ENCODE measurements at places on chromosomes 1 and 21.

DNA sequence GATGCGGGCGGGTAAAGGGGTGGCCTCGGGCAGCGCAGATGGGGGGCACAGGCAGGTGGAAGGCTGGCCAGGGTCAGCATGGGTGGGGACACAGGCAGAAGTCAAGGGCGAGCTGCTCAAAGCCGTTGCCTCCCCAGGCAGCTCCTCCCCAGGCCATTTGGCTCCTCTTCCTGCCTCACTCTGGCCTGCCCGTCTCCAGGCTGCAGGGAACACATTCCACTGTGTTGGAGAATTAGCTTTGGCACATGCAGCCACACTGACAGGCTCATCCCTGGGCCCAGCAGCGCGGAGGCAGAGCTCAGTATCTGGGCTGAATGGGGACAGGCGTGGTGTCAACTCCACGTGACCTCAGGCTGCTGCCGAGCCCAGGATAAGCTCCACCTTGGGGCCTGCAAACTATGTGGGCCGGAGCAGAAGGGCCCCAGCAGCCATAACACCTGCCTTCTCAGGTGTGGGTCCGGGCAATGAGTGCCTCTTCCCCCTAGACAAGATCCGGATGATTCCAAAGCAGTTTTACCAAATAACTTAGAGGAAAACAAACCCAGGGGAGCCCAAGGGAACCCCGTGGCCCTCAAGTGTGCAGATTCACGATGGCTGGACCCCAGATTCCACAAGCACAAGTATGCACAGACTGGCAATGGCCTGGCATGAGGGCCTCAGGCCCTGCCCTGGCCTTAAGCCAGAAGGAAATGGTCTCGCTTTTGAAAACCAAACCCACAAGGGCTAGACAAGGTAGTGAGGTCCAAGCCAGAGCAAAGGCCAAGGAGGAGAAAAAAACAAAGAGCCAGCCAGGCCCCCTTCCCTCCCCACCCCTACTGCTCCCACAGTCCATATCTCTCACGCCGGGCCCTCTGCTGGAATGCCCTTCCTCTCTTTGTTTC lies 40.2 kb downstream of the HSPG2 start:
- DNase-seq = no peak

DNA sequence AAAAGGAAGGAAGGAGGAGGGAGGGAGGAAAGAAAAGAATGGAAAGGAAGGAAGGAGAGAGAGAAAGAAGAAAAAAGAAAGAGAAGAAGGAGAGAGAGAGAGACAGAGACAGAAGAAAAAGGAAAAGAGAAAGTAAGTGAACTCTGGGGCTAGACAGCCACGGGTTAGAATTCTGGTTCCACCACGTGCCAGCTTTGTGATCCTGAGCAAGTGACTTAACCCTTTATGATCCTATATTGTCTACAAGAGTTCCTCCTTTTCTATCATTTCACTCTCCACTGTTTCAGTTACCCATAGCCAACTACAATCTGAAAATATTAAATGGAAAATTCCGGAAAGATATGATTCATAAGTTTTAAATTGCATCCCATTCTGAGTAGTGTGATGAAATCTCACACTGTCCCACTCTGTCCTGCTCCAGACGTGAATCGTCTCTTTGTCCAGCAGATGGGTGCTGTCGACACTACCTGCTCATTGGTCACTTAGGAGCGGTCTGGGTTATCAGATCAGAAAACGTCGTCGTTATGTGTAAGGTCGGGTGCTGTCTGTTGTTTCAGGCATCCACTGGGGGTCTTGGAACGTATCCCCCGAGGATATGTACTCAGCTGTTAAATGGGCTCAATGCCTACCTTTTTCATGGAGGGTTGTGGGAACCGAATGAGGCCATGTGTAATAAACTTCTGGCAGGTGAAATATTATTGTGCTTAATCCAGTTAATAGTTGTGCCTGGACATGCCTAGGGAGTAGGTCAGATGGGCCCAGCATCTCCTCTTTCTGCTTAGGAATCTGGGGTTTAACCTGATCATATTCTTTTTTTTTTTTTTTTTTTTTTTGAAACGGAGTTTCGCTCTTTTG lies 19.1 kb downstream of the TMEM51 start:
- DNase-seq = no peak

- DNase-seq = no peak
Measured at GRCh38 chr1:244050835-244051444, at the start of gene ZBTB18. Gene ZBTB18, plus strand, starts transcription at chr1:244051283. Its CDS starts 149 bp downstream, at chr1:244051432.

- peak; percentile 71 for DNase-seq
Measured at GRCh38 chr1:161038523-161039153, at the start of gene TSTD1. Gene TSTD1, minus strand, starts transcription at chr1:161038964. Its CDS starts 75 bp downstream, at chr1:161038889.

DNA sequence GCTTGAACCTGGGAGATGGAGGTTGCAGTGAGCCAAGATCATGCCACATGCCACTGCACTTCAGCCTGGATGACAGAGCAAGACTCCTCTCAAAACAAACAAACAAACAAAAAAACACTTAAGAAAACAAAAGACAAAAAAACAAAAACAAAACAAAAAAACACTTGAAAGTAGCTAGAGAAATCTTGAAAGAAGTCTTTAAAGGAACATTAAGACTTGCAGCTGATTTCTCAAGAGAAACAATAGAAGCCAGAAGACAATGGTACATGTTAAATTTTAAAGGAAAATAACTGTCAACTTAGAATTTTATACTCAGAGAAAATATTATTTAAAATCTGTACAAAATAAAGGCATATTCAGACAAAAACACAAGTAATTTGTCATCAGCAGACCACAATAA lies 71.3 kb downstream of the HLX start:
- DNase-seq = no peak

GRCh38 chr21:35249636-35250035 lies 200.5 kb upstream of the RUNX1 start:
- no peak for DNase-seq

DNA sequence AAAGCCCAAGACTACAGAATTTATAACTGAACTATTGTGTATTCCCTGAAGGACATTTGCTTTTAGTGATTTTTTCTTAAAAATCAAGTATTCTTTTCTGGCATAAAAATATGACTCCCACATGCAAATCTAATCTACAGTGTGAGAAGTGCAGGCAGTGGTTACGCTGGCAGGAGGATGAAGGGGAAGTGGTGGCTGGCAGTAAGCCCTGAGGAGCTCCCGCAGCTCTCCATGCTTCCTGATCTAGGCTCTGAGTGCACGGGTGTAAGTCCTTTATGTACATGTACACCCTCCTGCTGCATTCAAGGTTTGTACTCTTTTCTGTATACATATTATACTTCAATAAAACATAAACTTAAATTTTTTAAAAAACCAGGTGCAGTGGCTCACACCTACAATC lies 67.5 kb upstream of the PRDX6 start:
- no peak for DNase-seq

DNA sequence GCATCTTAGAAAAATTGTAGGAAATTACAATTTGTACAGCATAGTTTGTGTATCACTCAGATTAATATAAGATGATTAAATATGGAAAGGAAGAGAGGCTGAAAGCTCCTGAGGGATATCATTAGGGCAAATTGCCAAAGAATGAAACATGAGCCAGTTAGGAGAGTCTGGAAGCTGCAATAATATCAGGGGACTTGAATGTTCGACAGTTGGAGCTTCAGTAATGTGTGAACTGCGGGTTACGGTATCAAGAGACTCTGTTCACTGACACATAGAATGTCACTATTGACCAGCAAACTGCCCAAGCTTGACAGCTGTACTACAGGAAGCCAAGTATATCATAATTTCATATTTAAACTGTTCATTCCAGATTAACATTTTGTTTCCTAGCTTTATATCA lies 157.2 kb downstream of the DENND1B start:
- no peak for DNase-seq

- DNase-seq = no peak
Measured at GRCh38 chr21:41369920-41370839, 8.4 kb downstream of the MX2 start.

DNA sequence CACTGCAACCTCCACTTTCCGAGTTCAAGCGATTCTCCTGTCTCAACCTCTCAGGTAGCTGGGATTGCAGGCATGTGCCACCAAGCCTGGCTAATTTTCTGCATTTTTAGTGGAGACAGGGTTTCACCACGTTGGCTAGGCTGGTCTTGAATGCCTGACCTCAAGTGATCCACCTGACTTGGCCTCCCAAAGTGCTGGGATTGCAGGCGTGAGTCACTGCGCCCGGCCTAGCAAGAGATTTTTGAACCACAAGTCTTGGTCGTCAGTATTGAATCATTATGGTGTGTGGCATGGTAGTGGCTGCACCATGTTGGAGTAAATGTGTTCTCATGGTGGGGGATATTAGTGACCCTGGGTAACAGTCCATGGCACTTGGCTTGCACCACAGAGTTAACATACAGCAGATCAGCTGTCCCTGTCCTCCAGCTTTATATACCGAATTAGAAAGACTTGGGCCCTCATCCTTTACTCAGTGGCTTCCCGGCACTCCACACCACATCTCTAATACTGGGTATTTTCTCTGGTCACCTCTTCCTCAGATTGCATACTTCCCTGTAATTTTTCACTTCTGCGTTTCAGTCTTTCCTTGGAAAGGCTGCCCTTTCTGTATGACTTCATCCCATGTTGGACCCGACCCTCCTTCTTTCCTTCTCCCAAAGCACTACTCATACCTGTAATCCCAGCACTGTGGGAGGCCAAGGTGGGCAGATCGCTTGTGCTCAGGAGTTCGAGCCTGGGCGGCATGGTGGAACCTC lies 25.1 kb downstream of the AK4 start:
- no peak for DNase-seq

- DNase-seq = no peak
Measured at GRCh38 chr1:97634758-97635157, 286.1 kb downstream of the DPYD start.

- no peak for DNase-seq
Measured at GRCh38 chr21:31901315-31901714, 28.5 kb downstream of the HUNK start.

- DNase-seq = no peak
Measured at GRCh38 chr1:71252900-71253299, 172.1 kb upstream of the ZRANB2 start.

GRCh38 chr1:186985889-186986491 lies 157.2 kb downstream of the PLA2G4A start:
- DNase-seq = no peak

DNA sequence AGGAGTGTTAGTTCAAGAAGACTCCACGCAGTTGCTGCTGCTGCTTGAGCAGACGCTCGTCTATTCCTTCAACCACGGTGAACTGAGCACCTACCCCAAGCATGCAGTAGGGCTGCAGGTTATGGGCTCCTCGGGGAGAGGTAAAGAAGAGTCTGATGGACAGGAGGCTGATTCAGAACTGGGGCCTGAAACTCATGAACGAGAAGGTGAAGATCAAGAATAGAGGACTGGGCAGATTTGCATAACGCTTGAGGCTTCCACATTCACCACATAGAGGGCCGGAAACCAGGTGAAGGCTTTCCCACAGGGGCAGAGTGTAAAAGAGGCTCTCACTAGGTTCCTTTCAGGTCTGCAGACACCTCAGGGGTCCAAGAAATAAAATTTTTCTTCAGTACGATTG lies 9.1 kb downstream of the ABCA4 start:
- no peak for DNase-seq

DNA sequence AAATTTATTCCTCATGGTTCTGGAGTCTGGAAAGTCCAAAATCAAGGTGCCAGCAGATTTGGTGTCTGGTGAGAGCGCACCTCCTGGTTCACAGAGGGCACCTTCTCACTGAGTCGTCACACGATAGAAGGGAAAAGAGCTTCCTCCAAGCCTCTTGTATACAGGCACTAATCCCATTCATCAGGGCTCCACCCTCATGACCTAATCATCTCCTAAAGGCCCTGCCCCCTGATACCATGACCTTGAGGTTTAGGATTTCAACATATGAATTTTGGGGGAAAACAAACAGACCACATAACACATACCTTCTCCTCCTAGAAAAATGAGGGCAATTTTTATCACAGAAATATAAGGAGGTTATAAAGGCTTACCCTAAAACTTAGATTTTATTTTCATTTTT lies 88.0 kb upstream of the NFIA start:
- no peak for DNase-seq

DNA sequence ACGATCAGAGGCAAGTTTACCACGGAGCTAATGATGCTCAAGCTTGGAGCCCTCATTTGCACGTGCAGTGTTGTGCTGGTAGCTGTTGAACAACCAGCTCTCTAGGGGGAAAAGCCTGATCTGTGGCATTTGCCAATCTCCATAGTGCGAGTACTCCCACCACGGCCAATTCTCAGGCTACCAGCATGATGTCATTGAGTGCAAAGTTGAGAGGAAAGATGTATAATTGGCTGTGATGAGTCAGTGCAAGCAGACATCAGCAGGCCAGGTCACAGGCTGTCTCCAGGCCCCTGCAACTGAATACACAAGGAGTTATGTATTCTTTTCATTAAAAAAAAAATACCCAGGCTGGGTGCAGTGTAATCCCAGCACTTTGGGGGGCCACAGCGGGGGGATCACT lies 233.1 kb upstream of the VAMP3 start:
- no peak for DNase-seq

DNA sequence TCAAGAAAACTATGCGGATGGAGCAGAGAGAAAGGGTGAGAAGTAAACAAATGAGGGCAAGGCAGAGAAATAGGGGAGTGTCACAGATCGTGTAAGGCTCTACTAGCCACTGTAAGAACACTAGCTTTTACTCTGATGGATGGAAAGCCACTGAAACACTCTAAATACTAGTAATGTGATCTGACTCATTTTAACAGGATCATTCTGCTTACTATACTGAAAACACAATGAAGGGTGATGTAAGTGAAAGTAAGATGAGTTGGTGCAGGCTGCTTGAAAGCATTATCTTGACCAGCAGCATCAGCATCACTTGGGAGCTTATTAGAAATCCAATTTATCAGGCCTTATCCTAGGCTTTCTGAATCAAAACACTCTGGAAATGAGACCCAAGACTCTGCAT lies 32.7 kb downstream of the TUT4 start:
- DNase-seq = no peak

DNA sequence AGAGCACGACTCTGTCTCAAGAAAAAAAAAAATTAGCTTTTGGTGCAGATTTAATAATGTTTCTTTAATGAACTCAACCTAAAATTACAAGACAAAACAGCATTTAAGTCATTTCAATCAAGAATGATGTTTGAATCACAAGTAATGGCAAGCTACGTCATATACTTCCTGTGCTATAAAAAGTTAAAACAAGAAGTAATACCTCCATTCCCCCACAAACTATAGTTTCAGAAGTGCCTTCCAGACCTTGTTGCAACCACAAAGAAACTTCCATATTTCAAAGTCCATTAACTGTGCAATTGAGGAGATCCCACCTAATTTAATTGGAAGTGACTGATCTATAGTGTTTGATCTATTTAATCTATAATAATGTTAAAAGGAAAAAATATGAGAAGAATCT lies 15.1 kb downstream of the NRDC start:
- no peak for DNase-seq

DNA sequence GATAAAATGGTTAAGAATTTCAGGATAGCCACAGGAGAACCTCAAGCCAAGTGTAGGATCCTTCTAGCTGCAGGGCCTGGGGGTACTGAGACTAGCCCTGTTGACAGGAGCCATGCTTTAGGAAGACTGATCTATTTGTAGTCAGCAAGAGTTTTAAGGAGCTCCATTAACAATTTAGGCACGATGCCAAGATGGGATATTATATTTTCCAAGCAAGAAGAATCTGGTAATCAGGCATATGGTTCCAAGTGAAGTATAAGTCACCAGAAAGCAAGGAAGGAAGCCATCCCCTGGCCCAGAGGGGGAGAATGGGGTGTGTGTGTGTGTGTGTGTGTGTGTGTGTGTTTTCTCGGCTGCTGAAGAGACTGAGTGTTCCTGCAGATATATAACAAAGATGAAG lies 7.0 kb downstream of the IFNAR2 start:
- DNase-seq = no peak

GRCh38 chr1:61056196-61056572 lies 26.2 kb upstream of the NFIA start:
- no peak for DNase-seq
